ENCODE measurements at places on chromosomes 7 and 10.

GRCh38 chr7:127359011-127359410, 33.5 kb downstream of the ZNF800 start:
- DNase-seq = no peak

DNA sequence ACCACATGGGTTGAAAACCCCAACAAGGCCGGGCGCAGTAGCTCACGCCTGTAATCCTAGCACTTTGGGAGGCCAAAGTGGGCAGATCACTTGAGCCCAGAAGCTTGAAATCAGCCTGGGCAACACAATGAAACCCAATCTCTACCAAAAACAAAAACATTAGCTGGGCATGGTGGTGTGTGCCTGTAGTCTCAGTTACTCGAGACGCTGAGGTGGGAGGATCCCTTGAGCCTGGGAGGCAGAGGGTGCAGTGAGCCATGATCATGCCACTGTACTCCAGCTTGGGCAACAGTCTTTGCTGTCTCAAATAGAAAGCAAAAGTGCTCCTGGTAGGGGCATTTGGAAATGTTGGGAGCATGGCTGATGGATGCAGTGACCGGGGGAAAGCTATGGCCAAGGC, 209.6 kb upstream of the PLXNA4 start:
- no peak for DNase-seq

DNA sequence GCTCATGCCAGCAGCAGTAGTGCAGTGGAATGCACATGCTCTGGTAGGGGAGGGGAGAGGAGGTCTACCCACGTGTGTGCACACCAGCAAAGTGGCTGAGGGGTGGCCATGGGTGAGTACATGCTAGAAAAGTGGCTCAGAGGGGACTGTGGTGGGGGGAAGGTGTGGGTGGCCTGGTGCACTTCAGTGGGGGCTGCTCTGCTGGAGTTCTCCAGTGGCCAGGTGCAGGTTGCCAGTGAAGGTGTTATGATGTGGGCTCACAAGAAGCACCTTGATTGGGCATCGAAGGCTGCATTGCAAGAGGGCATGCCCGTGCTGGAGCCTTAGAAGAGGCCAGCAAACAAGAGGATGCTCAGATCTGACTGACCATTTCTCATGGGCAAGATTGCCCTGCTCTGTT, 613.6 kb upstream of the PHF14 start:
- DNase-seq = no peak

GRCh38 chr7:1225441-1226185, 7.1 kb upstream of the UNCX start:
- peak; percentile 12 for DNase-seq

- no peak for DNase-seq
Measured at GRCh38 chr10:48343921-48344598, 37.6 kb downstream of the MAPK8 start.

DNA sequence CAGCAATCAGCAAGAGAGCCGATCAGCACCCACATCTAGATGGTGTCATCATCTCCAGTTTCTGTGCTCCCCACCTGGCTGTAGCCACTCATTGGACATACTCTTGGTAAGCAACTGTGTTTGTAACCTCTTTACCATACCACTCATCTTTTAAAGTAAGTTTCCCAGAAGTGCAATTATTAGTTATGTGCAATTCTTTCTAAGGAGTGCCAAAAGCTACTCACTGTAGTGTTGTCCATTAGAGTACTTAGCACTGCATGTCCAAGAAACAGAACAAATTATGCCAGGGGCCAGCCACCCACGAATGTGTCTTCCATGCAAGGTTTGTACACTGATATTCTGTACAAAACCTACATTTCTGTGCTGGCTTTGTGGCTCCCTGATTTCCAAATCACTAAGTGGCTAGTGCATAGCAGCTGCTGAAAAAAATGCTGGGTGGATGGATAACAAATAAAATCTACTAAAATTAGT, 131.9 kb downstream of the SRPK2 start:
- DNase-seq = no peak

DNA sequence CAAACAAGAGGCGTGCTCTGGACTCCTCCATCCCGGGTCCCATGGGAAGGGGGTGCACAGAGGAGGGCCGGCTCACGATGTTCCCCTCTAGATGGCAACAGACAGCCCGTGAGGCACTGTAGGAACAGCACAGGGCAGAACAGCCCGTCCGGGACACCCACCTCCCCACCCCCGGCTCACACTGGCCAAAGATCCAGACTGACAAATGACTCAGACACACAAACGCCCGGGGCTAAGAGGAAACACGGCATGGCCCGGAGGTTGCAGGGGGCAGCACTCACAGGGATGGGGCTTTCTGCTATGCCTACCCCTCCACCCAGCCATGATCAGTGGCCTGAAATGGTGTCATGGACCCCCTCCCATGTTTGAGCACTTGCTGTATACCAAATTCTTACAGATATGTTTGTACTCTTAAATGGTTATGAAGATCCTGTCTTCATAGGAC, 4.9 kb upstream of the ELN start:
- DNase-seq = no peak

- no peak for DNase-seq
Measured at GRCh38 chr10:60314069-60314940, 75.4 kb downstream of the ANK3 start.

DNA sequence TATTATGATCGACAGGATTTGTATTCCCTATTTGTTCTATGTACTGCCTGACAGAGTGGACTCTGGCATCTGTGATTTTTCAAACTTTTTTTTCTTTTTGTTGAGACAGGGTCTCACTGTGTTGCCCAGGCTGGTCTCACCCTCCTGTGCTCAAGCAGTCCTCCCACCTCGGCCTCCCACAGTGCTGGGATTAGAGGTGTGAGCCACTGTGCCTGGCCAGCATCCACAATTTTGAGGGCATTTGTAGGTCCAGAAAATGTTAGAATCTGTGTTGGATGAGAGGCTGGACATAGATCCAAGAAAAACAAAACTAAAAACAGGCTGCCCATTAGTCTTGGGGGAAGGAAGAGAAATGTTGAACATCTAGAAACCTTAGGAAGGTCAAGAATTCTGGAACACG, 34.3 kb downstream of the SGPL1 start:
- no peak for DNase-seq

GRCh38 chr10:10872035-10872673, 145.5 kb upstream of the CELF2 start:
- no peak for DNase-seq

GRCh38 chr7:68562323-68562899, 1035.9 kb upstream of the AUTS2 start:
- no peak for DNase-seq

DNA sequence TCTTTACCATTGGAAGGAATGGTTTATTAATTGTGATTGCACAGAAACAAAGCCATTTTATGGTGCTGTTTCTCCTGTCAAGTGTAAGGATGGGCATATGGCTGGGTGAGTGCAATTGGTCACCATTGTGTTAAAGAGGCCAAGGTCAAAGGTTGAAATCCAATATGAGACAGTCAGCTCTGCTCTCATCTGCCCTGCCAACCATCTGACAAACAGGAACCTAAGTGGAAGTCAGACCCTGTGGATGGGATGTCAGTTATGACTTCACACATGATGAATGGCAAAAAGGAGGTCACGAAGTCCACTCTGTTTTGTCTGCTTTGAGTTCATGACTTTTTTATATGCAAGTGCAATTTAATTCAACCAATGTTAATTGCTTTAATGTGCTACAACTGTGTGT, 172.7 kb upstream of the TMEM229A start:
- no peak for DNase-seq

- no peak for DNase-seq
Measured at GRCh38 chr7:133584956-133585668, 332.2 kb downstream of the EXOC4 start.

- DNase-seq = no peak
Measured at GRCh38 chr10:122561212-122561611, 658 bp downstream of the DMBT1 start.

- no peak for DNase-seq
Measured at GRCh38 chr7:82542665-82543064, 99.1 kb upstream of the CACNA2D1 start.

DNA sequence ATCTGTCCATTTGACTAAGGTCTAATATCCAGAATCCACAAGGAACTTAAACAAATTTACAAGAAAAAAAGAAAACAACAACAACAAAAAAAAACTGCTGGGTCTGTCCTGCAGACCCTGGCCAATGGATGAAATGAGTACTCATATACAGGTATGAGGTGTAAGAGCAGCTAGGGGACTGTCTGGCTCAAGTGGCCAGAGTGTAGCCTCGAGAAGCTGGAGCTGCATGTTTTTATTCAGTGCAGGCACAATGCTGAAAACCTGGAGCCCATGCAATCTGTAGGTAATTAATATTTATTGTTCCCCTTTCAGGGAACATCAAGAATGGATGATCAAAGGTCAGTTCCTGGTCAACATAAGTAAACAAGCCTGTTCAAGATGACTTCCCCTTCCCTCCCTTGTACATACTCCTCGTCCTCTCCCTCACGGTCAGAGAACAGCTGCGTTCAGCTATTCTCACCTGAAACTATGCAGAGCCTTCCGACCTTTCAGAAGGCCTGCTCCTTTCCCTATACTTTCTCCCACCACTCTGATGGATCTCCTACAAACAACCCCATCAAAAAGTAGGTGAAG, 15.5 kb downstream of the CYP2C19 start:
- DNase-seq = no peak

DNA sequence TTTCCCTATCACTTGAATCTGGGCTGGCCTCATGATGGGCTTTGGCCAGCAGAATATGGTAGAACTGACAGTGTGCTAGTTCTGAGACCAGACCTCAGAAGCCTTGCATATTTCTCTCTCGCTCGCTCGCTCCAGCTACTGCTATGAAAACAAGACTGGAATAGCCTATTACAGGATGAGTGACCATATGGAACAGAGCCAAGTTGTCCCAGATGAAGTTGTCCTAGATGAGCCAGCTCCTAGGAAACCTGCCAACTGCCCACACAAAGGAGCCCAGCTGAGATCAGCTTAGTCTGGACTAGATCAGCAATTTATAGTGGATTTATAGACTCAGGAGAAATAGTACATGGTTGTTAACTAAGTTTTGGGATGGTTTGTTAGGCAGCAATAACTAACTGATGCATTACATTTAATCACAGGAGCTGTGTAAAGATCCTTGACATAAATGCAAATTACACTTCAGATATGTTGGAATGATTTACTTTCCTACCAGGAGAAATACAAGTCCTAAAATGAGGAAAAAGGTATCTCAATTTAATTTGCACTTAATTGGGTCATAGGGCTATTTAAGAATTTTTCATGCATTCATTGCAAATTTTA, 6.8 kb upstream of the HECW1 start:
- no peak for DNase-seq

DNA sequence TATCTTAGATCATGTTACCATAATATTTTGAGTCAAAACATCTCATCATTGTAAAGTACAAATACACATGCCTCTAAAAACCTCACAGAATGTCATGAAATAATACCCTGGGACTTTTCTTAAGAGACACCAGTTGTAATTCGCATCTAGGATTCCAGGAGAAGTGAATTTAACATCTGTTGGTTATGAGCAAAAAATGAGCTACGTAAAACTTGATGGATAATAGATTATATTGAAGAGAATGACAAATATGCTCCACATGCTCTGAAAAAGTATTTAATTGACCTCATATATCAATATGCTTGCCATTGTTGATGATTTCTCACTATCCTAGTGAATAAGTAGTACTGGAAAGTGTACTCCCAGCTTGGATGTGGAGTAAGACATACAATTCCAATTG, 227.0 kb downstream of the BBS9 start:
- DNase-seq = no peak

GRCh38 chr7:138154661-138155060, 78.4 kb downstream of the AKR1D1 start:
- DNase-seq = no peak

DNA sequence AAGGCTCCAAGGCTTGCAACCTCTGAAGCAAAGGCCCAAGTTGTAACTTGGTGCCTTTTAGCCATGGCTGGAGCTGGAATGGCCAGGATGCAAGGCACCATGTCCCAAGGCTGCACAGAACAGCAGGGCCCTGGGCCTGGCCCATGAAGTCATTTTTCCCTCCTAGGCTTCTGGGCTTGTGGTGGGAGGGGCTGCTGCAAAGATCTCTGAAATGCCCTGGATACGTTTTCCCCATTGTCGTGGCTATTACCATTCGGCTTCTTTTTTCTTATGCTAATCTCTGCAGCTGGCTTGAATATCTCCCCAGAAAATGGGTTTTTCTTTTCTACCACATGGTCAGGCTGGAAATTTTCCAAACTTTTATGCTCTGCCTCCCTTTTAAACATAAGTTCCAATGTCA, 234.2 kb downstream of the CDK14 start:
- DNase-seq = no peak

DNA sequence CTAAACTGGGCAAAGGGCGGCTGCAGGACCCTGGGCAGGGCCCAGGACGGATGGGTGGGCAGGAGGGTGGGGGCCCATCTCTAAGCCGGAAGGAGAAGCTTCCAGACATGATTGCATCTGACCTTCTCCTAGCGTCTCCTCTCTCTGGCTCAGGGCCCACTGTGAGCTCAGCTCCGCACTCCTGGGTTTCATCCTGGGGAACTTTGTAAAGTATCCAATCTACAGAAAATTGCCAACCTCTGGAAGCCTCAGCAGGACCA, 8.8 kb upstream of the RET start:
- no peak for DNase-seq

DNA sequence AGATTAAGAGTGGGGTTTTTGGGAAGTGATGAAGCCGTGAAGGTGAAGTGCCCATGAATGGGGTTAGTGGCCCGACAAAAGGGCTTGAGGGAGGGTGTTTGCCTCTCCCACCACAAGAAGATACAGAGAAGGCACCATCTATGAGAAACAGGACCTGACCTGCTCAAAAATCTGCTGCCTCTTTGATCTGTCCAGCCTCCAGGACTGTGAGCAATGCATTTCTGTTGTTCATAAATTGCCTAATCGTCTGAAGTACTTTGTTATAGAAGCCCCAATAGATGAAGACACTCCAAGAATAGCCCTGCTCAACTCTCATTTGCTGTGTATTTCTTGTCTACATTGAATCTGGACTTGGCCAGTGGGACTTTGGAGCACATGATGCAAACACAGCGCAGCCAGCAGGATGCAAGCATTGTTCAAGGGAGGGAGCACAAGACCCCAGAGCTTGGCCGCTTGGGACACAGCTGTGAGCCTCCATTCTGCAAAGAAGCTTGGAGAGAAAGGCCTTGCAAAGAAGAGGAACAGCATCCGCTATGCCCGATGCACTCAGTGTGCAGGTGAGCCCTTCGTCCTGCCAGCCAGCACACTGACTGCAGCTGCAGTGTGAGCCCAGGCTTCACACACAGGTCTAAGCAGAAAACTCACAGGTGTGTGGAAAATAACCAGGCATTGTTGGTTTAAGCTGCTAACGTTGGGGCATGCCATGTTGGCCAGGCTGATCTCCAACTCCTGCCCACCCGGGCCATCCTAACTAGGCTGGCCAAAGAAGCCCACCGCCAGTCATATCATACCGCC, 73.2 kb upstream of the KLF6 start:
- no peak for DNase-seq

- DNase-seq = no peak
Measured at GRCh38 chr7:105487579-105488571, 34.2 kb downstream of the PUS7 start.

- DNase-seq = no peak
Measured at GRCh38 chr7:116986611-116987565, 33.6 kb downstream of the ST7 start.

- no peak for DNase-seq
Measured at GRCh38 chr10:92837456-92837855, 10.9 kb upstream of the EXOC6 start.

Data from activated effector memory CD4-positive, alpha-beta T cell treated with Interleukin-2 at 50 U/mL for 16 hours (primary cell).